Choroid plexus epithelial cell (primary cell): ENCODE measurements at places on chromosomes 4 and X.

DNA sequence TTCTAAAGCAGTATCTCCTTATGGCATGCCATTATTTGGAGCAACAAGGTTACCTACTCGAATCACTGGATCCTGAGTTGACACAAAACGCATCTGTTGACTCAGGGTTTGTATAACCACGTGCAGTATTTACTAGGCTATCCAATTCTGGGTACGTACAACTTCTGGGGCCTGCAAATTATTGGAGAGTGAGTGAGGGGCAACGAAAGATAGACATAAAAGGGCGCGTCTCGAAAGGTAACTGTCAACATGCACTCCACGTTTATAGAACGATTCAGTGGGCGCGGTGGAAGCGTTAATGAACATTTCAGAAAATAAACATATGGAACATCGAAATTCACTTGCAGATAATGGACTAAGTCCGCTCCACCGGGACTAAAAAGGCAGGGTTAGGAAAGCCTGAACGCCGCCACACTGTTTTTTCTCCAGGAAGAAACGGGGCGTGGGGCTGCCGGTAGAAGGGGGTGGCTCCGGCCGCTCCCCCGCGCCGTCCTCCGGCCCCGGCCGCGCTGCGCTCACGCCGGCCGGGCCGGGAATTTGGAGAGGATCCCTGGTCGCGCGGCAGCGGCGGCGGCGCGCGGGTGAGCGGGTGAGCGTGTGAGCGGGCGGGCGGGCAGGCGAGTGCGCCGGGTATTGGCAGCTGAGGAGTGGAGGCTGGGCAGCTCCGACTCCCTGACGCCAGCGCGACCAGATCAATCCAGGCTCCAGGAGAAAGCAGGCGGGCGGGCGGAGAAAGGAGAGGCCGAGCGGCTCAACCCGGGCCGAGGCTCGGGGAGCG lies at the start of gene SMAD1:
Gene SMAD1, plus strand, starts transcription at position 690 of the 778 bp plus-strand sequence. CDS start 32,761 bp downstream, outside the sequence.
- DNase-seq = peak; percentile 87

GRCh38 chr4:85807247-85807950 lies 332.4 kb downstream of the ARHGAP24 start:
- peak; percentile 79 for DNase-seq

- DNase-seq = no peak
Measured at GRCh38 chr4:108620933-108621905, 843 bp downstream of the RPL34 start.

DNA sequence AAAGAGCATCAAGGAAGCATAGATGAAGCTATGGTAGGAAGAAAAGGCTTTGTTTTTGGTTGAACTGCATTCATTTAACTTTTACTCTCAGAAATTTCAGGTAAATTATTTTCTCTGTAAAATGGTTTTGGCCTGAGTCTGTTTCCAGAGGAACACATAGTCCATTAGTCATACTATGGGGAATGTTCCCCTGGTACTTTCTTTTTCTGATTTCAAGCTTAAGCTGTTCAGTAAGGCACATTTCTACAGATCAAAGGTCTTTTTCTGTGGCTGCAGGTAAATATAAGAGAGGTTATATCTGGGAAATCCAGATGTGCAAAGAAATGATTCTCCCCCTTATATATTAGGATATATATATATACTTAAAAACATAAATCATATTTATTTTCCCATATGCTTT lies 1744.4 kb upstream of the ADGRL3 start:
- peak; percentile 24 for DNase-seq

- peak; percentile 56 for DNase-seq
Measured at GRCh38 chrX:18886344-18887161, 97.4 kb downstream of the PHKA2 start.

DNA sequence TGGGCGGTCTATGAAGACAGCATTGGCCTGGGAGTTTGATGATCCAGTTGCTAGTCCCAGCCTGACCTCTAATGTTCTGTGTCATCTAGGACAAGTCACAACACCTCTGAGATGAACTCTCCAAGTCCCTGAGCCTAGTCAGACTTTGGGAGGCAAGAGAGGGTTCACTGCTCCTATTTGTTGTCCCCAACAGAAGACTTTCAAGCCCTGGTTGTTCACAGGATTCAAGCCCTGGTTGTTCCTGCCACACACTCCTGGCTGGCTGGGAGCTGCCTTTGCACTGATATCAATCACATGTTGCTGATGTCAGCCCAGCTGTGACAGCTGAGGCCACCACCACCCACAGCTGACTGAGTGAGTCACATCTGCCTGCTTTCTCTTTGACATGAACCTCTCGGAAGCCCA lies 253.2 kb upstream of the RASGEF1B start:
- peak; percentile 2 for DNase-seq

DNA sequence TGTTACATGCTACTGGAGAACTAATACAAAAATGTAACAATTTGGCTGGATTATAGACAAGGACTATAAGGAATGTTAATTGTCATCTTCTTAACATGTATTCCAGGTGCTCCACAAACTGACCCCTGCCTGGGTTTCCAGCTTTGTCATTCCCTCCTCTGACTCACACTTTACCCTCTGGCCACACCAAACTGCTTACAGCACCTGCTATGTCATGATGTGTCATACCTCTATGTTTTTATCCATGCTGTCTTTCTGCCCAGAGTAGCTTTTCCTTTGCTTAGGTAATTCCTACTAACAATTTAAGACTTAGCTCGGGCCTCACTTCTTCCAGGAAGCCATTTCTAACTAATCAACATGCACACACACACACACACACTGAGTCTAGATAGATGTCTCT lies 14.0 kb upstream of the SHROOM4 start:
- DNase-seq = no peak

DNA sequence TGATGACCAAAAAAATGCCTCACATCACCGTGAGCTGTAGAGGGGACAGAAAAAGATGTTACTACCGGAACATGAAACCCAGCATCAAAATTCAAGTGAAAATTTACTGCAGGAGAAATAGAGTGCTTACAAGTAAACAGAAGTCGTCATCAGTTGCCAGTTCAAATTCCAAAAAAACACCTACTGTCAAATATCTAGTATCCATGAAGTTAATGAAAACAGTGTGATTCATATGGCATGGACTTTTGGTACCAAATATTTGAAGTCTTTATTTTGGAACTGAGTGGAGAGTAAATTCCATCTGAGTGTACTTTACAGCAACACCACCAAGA lies 388.9 kb upstream of the SPOCK3 start:
- no peak for DNase-seq

DNA sequence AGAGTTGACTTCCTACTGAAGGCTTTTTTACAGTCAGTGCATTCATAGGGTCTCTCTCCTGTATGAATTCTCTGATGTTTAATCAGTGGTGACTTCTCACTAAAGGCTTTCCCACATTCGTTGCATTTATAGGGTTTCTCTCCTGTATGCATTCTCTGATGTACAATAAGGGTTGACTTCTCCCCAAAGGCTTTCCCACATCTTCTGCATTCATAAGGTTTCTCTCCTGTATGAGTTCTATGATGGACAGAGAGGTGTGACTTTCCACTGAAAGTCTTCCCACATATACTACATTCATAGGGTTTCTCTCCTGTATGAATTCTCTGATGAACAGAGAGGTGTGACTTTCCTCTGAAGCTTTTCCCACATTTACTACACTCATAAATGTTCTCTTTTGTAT lies 45.2 kb downstream of the ZNF674 start:
- no peak for DNase-seq

GRCh38 chr4:91147067-91147466 lies 1019.9 kb downstream of the CCSER1 start:
- no peak for DNase-seq

DNA sequence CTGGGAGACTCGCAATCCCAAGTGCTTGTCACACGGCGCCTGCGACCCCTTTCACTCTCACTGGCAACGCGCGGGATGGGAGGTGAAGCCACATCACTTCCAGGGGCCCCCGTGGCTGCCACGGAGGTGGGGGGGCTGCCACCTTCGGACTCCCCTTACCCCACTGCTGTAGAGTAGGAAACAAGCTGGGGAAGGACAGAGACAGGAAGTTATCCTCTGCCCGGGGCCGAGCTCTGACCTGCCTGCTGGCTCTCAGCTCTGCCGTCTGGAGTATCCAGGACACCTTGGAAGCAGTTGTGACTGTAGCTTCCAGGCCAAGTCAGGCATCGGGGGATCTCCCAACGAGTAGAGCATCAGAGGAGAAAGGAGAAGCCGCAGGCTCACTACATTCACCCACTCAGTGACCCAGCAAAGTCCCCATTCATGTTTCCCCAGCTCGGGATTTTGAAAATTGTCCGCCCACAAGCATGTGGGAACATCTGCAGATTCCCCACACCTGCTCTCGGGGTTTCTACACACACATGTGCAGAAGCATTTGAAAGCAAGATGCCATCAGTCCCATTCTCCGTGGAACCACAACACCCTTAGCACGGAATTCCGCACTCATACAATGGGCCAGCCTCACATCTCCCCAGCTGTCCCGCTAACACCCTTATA lies 10.8 kb downstream of the PDZD4 start:
- no peak for DNase-seq

DNA sequence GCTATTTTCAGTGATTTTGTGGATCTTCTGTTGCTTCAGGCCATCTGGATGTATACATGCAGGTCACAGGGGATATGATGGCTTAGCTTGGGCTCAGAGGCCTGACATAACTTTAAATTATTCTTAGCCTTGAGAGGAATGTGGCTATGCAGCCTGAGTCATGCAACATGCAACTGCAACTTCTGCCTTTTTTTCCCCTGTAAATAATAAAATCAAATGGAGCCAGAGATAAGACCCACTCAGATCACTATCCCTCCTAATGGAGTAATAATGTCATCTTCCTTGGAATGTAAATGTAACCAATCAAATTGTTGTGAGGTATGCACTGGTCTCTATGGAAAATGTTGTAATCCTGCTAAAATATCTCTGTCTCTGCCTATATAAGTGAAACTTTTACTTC lies 54.9 kb downstream of the MAGEB17 start:
- DNase-seq = peak; percentile 54
